ENCODE measurements at places on chromosomes 2 and 18. TPM values are rescaled to one million over a fixed set of nuclear protein-coding genes. Genes with fewer than 3 reads are reported as not detected.

GRCh38 chr18:79595876-79596374 is 83.7 kb upstream of the CTDP1 start:
- DNase-seq: no peak

- DNase-seq: no peak
Measured at GRCh38 chr2:20092901-20093235, 41.4 kb upstream of the LAPTM4A start.

DNA sequence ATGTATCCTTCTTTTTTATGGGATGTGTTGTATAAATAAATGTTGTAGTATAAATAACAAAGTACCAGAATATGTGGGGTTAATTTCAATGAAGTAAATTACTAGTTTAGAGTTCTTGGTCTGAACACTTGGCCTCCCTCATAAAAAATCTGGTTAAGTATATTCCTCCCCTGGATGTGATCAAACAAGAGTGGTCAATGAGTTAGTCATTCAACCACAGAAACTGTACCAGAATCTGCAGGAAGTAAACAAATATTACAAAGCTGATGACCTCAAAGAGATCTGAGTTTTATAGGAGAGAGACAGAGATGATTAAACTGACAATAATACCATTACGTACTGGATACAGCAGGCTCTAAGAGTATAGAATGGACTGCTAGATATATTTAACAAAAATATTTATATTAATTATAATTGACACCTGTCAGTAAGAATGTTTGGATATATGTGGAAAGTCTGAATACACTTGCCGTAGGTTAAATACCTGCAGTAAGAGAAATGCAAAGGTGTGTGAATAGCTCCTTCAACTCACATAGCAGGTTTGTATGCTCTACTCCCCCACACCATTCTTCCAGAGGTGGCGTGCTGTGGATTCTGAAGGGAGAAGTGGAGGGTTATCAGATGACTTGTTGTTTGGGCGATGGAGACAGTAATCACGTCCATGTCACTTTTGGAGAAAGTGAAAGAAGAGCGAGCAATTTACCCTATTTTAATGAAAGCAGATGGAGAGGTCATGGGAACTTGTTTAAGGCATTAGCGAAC is 108.3 kb upstream of the LRATD1 start:
- DNase-seq: no peak

DNA sequence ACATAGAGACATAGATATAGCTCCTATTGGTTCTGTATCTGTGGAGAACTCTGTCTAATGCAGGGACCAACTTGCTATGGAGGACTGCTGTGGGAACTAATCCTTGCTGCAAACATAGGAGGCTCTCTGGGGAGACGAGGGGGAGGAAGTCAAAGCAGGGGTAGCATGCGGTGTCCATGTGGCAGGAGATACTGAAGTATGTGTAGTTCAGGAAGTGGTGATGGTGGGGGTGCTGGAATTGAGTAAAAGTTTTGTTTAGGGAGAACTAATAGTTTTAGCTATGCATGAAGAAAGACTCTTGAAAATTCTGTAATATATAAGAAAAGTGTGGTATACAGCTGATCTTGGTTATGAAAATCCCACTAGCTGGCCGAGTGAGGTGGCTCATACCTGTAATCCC is 62.0 kb downstream of the ANKRD44 start:
- no peak for DNase-seq

DNA sequence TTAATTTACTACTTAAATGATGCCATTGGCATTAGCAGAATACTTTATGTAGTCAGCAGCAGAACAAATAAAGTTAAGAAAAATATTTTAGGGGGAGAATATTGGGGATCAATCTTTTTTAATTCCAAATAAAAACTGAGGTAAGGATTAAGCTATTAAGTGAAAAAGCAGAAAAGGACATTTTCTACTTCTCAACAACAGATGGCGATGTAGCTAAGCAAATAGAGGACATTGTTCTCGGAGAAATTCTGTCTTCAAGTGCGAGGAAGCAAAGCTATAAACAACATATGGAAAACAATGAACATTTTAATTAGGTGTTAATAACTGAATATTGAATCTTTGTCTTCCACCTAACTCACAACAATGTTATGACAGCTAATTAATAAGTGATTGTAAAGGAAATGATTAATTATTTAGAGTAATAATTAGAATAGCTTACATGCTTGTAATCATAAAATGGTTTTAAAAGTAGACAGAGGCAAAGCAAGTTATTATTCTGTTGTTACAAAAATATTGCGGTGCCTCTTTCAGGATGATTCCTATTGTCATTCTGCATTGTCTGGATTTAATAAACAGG is 32.9 kb upstream of the CCDC93 start:
- no peak for DNase-seq

DNA sequence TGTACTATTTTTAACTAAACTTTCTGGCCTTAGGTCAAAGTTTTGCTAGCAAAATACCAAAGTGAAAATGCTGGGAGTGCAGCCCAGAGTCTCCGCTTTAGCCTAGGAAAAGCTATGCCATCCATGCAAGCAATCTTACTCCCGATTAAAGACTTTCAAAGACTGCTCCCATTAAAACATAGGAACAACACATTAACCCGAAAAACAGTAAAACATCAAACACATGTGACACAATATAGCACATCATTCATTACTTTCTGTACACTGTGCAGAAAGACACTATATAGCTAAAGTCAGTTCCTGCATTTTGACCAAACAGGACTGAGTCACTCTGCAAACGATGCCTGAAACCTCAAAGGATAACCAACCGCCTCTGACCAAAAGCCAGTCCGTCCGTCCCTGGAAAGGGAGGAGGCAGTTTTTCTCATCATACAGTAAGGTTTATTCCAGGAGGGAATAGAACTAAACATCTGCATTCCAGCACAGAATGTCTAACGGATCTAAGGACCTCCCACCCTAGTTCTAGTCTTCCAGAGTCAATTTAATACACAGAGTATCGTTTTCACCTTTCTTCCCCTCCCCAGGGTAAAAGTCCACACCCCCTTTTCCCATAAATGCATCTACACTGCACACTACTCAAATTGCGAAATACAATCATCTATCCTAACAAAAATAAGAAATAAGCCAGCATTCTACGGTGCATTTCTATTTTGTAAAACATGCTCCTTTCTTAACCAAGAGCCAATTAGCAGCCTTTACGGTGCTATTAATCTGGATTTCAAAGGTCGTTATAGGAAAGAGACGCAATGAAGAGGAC is 1.7 kb downstream of the ROCK2 start:
- DNase-seq: no peak

GRCh38 chr2:224023188-224023587 is 15.9 kb downstream of the SERPINE2 start:
- no peak for DNase-seq

DNA sequence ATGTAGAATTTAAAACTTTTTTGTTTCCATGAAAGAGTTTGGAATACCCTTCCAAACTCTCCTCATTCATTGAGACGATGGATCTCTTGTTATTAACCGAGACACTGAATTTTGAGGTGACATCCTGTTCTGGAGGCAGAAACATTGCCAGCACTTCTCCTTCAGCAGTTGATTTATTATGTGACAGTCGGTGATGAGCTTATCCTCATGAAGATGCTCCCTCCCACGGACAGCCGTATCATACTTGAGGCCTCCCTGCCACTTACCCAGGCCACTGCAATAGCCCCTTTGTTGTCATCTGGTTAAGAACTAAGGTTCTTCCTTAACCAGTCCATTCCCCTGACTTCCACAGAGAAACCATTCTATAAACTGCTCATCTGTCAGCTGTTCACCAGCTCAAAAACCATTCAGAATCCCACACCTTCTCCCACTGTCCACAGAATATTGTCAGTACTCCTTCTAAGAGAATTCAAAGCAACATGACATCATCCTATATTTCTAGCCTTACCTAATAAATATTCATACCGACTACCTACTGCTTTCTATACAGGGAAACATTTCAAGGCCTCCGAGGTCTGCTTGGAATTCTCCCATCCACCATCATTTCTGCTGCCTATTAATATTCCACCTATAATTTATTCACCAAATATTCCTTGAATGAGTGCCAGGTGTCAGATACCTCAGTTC is 139.0 kb upstream of the TRIB2 start:
- no peak for DNase-seq

GRCh38 chr2:7025082-7025481 is 107.9 kb downstream of the RNF144A start:
- DNase-seq: no peak

DNA sequence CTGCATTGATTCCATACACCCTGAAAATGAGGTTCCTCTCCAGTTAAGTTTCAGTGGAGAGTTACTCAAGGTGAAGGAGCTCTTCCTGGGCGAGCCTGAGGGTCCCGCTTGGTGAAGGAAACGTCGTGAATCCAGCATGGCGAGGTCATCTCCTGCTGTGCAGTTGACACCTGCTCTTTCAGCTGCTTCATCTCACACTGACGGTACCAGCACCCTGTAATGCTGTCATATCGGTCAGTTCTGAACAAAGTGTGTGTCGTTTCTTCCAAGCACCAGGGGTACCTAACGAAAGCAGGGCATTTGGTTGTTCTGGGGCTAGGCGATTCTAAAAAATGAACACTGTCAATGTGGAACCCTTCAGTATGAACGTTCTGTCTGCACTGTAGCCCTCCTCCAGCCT is 52.6 kb downstream of the ITGB1BP1 start:
- no peak for DNase-seq

DNA sequence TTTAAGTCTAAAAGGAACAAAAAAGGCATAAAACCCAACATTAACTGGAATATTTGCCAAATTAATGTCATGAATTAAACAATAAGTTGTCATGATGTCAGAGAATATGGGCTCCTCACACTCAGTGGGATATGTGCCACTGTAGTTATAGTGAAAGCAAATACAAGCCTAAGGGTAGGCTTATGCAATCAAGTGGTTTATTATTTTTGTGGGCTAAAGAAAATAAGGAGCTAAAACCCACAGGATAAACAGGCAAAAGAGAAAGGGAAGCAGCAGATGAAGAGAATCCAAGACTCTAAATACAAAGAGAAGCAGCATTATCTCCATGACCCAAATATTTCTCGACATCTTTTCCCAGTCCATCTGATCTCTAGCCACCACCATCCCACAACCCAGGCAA is 17.5 kb downstream of the YWHAQ start:
- no peak for DNase-seq

DNA sequence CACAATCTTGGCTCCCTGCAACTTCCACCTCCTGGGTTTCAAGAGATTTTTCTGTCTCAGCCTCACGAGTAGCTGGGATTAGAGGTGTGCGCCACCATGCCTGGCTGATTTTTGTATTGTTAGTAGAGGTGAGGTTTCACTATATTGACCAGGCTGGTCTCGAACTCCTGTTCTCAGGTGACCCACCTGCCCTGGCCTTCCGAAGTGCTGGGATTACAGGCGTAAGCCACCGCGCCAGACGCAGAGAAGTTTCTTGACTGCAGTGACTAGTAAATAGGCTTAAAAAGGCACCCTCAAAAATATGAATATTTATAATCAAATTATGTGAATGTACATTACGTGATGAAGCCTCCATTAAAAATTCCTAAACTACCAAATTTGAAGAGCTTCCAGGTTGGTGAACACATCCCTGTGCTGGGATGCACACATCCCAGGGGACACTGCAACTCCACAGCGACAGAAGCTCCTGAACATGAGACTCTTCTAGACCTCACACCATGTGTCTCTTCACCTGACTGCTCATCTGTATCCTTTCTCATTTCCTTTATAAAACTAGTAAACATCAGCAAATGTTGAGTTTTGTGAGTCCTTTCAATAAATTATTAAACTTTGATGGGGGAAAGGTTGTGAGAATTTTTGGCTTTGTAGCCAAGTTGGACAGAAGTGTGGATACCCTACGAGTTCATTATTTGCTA is 203.3 kb upstream of the SPOPL start:
- no peak for DNase-seq

- no peak for DNase-seq
Measured at GRCh38 chr18:56903686-56904085, 243.2 kb upstream of the BOD1L2 start.

The ZNF521 gene
- total RNA-seq: 67.5 TPM
